ENCODE measurements at places on chromosomes 6 and 20. TPM values are rescaled to one million over a fixed set of nuclear protein-coding genes. Genes with fewer than 3 reads are reported as not detected.

Gene RAB44
- total RNA-seq = 0.27 TPM

DNA sequence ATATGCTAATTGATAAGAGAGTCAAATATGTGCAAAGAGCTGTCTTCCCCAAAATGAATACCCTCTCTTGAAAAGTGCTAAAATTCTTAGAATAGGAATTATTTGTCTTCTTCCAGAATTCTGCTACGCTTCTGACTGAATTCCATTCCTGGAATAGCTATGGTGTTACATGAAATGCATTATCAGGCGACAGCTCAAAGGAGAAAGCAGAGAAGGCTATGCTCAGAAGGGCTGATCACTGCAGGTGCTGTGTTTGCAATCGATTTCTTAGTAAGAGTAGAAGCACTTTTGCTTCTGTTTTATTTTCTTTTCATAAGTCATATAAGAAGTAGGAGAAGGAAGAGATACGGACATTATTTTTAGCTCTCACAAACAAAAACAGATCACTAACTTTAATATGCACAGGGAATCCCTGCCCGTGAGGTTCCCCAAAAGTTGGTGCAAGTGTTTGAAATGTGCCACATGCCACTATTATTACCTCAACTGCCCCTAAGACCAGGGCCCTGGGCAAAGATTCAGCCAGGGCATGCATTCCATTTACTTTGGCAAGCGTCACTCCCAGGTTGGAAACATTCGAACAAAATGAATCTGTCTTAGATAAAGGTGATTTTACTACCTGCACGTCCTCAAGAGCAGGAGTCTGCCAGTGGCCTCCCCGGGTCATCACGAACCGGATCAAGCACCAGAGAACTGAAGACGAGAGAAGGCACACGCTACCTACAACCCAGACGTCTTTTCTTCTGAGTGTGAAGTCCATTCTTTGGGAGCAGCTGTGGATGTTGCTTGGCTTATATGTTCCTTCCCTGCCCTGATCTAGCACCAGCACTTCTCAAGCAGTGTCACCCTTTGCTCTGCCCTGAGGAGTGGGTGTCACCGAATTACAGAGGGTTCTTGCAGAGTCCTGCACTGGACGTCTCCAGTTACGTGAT, 7.2 kb downstream of the MYLK4 start:
- DNase-seq = no peak

GRCh38 chr20:3090565-3090964, 6.0 kb upstream of the AVP start:
- no peak for DNase-seq

Gene NKX2-4
- total RNA-seq = not detected

GRCh38 chr20:4158466-4159050, 143.2 kb upstream of the RNF24 start:
- no peak for DNase-seq

DNA sequence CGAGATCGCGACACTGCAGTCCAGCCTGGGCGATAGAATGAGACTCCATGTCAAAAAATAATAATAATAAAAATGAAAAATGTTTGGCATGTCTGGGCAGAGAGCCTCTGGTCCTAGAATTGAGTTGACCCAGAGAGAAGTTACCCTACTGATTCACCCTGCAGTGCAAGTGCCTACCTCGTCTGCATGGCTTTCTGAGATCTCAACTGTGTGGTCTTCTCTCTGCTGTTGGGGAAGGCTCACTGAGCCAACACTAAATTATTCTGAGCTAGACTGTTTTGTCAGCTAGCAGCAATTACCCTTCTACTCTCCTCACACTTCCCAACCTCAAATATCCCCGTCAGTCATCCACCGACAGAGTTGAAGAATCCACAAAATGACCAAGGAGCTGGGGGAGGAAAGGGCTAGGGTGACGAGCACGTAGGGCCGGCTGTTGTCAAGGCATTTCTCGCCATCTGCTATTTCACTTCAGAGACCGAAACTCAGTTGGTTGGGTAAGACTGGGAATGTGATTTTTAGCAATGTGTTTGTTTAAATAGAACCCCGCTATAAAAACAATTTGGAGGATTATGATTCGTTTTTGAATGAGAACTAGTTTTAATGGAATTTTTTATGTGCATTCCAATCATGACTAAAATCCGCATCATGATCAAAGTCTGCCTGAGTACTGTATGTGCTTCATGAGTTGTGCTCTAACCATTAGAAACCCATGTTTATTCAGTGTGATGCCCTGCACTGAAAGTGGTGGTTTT, 9.4 kb downstream of the MAS1 start:
- no peak for DNase-seq

DNA sequence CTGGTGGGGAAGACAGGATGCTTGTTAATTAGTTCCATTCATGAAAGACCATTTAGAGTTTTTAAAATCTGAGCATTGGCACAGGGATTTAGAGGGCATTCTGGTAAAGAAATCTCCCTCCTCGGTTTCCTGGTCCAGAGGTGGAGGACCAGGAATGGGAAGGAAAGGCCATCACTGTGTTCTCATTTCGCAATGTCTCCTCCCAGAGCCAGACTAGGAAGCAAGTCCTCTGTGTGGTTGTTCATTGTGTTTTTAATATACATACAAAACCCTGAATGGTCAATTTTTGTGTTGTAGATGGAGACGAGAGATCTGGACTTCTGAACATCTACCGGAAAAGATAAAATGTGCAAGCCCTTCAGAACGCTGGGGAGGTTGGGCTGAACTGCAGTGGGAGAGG, 41.3 kb downstream of the RIN2 start:
- no peak for DNase-seq

- no peak for DNase-seq
Observed at GRCh38 chr20:5893621-5894020, 56.7 kb downstream of the TRMT6 start.

DNA sequence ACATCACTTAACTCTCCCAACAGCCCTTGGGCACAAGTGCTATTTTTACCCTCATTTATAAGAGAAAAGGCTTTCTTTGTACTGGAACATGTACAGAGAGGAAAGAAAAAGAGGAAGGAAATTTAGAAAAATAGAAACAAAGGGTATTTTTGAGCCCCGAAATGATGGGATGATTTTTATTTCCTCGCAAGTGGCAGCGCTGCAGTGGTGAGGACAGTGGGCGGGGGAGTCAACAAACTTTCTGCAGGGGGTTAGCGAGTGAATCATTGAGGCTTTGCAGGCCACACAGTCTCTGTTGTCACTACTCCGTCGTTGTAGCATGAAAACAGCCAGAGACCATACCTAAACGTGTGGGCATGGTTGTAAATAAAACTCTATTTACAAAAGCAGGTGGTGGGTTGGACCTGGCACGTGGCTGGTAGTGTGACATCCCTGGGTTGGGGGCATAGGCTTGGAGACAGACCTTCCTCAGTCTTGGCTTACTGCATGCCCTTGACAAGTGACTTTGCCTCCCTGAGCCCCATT, 25.5 kb upstream of the OCSTAMP start:
- no peak for DNase-seq

DNA sequence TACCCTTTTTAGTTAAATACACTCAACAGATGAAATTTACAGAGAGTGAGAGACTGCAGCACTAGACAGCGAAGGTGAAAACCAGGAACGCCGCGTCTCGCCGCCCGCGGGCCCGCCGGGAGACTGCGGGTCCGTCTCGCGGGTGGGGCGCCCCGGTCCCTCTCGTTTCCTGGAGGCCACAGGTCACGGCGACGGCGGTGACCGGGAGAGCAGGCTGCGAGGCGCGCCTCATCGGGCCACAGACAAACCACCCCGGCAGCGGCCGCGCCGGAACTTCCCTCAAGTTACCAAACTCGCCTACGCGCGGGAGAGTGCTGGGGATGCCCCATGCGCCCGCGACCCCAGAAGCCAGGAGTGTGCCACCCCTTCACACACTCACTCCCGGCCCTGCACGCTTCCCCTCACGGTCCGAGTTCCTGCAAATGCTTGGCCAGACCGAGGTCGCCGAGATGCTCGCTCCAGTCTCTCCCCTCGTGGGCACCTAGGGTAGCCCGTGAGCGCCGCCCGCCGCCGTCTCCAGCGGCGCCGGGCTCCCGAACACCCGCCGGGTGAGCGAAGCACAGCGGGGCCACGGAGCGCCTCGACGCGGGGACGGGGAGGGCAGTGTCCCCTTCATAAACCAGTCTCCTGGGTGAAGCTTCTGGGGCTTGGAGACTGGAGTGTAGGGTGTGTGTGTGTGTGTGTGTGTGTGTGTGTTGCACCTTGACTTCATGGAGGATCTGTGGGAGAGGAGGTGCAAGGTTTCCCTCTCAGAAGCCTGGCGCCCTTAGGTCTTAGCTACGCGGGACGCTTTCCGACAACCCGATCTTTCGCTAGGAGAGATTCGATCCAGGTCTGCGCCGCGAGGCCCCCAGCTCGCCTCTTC, 1.4 kb downstream of the BACH2 start:
- peak; percentile 75 for DNase-seq

Gene GDAP1L1
- not detected for total RNA-seq

DNA sequence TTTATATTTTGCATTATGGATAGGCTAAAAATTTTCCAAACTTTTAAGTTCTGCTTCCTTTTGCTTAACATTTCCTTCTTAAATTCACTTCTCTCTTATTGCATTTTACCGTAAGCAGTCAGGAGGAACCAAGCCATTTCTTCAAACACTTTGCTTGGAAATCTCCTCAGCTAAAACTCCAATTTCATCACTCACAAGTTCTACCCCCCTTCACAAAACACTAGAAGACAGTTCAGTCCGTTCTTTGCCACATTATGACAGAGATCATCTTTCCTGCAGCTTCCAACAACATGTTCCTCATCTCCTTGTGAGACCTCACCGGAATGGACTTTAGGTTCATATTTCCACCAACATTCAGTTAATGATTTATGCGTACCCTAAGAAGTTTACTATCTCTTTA, 79.2 kb upstream of the LY86 start:
- no peak for DNase-seq

GRCh38 chr6:113920663-113921267, 50.2 kb downstream of the HDAC2 start:
- DNase-seq = no peak

- DNase-seq = peak; percentile 96
Observed at GRCh38 chr6:26122793-26123674, 35.8 kb downstream of the HFE start.

DNA sequence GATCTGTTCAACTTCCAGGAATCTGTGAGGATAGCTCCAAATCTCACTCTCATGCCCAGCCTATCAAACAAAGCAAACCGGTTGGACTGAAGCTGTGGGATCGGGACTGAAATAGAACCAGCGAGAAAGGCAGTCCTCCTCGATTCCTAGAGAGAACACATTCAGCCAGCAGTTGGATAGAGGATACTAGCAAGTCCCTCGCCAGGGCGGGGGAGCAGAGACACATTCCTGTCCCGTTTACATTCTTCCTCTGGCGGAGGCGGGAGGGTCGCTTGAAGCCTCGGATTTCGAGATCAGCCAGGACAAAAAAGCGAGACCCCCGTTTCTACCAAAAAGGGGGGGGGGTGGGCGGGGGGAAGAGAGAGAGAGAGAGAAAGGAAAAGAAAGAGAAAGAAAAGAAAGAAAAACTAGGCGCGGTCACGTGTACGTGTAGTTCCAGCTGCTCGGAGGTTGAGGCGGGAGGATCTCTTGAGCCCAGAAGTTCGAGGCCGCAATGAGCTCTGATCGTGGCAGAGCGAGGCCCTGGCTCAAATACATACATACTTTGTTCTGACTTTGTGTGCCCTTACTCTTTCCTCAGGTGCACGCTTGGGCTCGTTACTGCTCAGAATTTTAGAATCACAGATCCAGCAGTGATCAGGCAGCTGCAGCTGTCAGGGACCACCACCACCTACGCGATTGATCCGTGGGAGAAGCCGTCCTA, 19.5 kb downstream of the ZNF311 start:
- peak; percentile 86 for DNase-seq

GRCh38 chr20:19376451-19377229, 164.2 kb downstream of the SLC24A3 start:
- no peak for DNase-seq

Gene KIF6
- total RNA-seq = 0.53 TPM

Gene EMILIN3
- 9.9 TPM for total RNA-seq

Gene LY6G5B
- total RNA-seq = 20.4 TPM

- no peak for DNase-seq
Observed at GRCh38 chr6:166677941-166678340, 50.9 kb upstream of the RPS6KA2 start.

Gene FNDC1
- total RNA-seq = 13.7 TPM

- no peak for DNase-seq
Observed at GRCh38 chr6:22657352-22657980, 88.1 kb downstream of the HDGFL1 start.

DNA sequence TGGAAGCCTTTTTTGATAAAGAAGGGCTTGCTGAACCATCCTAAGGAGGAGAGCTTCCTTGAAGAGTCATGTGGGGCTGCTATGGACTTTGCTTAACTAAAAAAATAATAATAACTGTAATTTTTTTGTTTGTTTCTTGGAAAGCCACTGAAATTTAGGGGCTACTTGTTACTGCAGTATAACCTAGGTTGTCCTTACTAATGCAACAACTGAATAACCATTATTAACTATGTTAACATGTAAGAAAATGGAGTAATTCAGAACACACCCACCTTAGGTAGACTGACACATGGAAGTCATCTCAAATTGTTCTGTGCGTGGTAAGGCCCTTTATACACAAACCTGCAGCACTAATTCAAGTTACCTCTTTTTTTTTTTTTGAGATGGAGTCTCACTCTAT, 90.9 kb upstream of the SOX4 start:
- DNase-seq = no peak

DNA sequence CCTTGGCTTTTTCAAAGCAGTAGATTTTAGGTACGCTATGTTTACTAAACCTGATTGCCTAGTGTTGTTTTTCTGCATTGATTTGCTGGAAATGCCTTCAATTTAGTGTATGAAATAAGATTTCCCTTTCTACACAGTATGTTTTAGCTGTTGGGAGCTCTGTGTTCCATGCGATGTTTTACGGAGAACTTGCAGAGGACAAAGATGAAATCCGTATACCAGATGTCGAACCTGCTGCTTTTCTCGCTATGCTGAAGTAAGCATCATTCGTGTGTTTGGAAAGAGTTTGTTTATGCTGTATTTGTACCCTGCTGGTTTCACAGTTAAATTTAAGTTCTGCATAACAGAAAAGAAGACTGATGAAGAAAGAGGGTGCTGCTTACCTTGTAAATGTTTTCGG, 1.9 kb downstream of the BTBD3 start:
- no peak for DNase-seq

- no peak for DNase-seq
Observed at GRCh38 chr20:48393311-48393685, 434.5 kb downstream of the PREX1 start.

Gene HLA-G
- total RNA-seq = 1.2 TPM

DNA sequence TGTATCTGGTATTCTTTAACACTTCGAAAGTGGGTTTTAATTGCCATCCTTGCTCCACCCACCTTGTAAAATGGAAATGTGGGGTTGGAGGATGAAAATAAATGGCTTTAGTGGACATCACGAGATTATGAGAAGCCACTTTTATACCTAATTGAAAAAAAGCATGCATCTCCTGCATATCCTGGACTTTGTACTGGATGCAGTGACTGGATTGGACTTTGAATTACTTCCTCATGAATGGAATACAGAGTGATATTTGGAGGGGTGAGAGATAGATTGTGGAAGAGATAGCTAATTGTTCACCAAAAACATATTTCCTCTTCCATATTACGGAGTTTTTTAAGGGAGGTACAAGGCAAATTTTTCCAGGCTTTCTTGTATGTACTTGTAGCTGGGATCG, 813.0 kb downstream of the TENT5A start:
- no peak for DNase-seq

Gene CD40
- 25.1 TPM for total RNA-seq

Measured in sciatic nerve (tissue), 2 donors.